Naive B cell (primary cell): ENCODE measurements at places on chromosomes 4 and X.

- no peak for DNase-seq
These were observed 407.3 kb downstream of the PCDH18 start for GRCh38 chr4:137125011-137125410.

DNA sequence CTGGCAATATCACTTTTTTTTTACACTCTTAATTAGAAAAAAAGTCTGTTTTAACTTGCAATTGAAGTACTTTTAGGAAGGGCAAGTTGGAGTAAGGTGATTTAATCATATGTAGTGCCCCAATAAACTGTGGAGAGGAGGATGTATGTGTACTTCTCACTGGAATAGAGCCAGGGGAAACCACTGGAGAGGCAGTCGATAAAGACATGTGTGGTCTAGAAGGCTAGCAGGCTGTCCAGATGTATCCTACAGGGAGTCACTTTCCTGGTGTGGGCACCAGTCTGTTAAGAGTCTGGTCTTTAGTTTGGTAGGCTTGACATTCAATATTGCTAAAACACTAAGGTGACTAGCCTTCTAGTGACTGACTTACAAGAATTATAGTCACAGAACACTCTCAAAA is 9.6 kb upstream of the SGMS2 start:
- DNase-seq: no peak

- no peak for DNase-seq
These were observed 19.2 kb upstream of the ATXN3L start for GRCh38 chrX:13338996-13339515.

DNA sequence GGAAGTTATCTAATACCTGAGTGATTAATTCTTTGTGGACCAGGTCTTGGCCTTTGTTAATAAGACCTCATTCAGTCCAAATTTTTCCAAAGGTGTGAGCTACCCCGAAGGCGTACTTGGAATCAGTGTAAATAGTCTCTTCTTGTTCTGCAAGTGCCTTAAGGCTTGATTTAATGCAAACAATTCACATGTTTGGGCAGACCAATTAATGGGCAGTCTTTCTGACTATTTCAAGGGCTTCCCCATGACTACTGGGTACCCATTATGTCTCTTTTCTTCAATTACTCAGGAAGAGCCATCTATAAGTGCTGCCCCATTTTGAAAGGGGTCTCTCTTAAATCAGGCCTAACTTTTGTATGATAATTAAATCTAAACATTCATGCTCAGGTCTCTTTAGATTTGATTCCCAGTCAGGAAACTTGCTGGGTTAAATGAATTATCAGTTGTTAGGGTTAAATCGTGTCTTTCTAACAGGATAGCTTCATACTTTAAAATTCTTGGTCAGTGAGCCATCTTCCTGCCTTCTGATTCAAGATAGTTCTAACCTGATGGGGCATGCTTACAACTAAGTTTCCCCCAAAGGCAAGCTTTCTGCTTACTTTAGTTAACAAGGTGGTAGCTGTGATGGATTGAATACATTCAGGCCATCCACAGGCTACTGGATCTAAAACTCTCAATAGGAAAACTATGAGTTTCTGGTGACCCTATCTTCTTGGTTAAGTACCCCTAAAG is 179.6 kb downstream of the CCNG2 start:
- no peak for DNase-seq

GRCh38 chrX:109632906-109633504 is 8.0 kb upstream of the KCNE5 start:
- no peak for DNase-seq

DNA sequence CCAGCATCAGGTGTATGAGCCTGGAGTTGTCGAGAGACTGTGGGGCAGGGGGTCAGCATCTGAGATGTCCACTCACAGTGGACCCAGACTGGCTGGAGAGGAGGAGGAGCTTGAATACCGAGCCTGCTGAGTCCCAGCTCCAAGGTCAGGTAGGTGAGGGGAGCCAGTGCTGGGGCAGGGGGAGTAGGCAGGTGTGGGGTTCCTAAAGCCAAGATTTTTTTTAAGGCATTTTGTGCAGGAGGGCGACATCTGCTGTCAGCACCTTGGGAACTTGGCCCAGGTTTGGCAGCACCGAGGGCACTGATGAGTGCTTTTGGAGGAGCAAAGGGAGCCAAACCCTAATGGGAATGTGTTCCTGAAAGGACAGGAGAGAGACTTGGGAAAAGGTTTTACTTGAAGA is 64.2 kb upstream of the MSANTD1 start:
- DNase-seq: no peak

- no peak for DNase-seq
These were observed 2.4 kb downstream of the MAB21L2 start for GRCh38 chr4:150584111-150584915.

GRCh38 chrX:130245441-130245840 is 23.3 kb downstream of the ZNF280C start:
- DNase-seq: no peak

DNA sequence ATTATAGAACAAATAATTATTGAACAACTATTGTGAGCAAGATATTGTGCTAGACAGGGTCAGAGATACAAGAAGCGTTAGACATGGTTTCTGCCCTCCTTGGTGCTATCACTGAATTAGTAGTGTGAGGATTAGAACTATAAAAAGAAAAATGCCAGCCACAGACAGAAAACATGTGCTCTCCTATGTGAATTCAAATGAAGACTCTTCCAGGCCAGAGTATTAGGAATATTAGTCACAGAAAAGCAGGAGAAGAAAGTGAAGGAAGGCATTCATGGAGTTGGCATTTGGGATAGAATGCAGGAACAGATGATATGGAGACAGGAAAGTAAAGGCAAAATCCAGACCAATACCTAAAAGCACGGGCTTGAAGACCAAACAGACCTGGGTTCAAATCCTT is 179.6 kb upstream of the TENM3 start:
- no peak for DNase-seq

- no peak for DNase-seq
These were observed 6.2 kb downstream of the HNRNPD start for GRCh38 chr4:82367438-82368097.

GRCh38 chr4:115229873-115230272 is 116.5 kb upstream of the NDST4 start:
- no peak for DNase-seq

- DNase-seq: no peak
These were observed 263.7 kb upstream of the ETNPPL start for GRCh38 chr4:109026588-109026987.

- DNase-seq: no peak
These were observed 44.9 kb downstream of the HAND2 start for GRCh38 chr4:173485164-173485563.

GRCh38 chr4:78074759-78075158 is 17.6 kb downstream of the FRAS1 start:
- DNase-seq: no peak

DNA sequence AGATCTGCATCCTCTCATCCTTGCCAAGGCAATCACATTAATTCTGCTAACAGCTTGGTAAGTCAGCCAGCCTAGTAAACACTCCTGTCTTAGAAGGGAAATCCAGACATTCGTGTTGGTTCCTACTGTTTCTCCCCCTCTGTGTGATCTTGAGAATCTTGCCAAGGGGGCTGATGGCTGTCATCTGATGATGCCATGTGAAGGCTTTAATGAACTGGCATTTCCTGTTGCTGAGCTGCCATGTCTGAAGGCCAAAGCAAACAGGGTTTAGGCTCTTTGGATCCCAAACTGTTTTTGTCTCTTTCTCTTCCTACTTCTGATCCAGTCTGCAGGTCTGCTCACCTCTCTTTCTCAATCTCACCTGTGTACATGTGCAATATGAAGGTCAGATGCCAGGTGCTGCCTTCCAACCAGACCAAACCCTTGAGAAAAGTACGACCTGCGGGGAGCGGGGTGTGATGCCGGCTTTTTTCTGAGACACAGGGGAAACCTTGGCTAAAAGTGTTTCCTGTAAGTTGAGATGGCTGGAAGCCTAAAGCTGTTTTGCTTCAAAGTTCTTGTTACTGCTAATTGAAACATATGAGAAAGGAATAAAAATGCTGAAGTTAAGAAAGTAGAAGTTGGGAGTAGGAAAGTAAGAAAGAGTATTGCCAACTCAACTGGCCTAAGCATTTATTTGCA is 532.9 kb downstream of the ANKRD50 start:
- no peak for DNase-seq

- no peak for DNase-seq
These were observed 1.5 kb downstream of the PRPS2 start for GRCh38 chrX:12792711-12793110.

DNA sequence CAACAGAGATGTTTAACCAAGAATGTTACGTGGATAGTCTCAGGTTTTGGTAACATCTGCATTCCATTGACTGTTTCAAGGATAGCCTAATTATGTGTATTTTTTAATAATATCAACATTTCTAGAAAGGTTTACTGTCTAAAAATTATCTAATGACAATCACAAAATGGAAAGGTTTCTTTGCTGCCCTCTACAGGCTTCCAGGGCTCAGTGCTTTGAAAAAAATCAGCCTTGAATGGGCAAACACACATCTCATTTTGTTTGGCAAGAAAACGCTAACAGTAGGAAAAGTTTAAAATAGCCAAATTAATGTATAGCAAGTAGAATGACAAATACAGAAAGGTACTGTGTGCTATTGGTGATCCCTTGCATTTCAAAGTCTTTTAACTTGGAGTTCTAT is 223.4 kb upstream of the PRPS2 start:
- DNase-seq: no peak

GRCh38 chr4:158314756-158315487 is 104.6 kb downstream of the TMEM144 start:
- DNase-seq: no peak

DNA sequence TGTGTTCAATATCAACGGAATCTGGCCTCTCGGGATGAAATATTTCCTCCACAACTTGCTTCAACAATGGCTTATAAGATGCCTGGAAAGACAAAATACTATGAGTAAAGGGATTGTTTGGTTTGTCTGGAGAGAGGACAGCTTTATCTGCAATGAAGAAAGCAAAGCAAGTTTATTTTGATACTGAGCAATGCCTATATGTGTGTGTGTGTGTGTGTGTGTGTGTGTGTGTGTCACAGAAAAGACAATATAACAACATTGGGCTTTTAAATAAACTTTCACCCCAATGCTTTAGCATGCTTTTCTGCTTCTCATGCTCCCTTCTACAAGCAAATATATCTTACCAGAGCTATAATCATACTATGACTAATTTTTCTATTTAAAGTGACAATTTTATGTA is 45.4 kb downstream of the RASL11B start:
- no peak for DNase-seq

DNA sequence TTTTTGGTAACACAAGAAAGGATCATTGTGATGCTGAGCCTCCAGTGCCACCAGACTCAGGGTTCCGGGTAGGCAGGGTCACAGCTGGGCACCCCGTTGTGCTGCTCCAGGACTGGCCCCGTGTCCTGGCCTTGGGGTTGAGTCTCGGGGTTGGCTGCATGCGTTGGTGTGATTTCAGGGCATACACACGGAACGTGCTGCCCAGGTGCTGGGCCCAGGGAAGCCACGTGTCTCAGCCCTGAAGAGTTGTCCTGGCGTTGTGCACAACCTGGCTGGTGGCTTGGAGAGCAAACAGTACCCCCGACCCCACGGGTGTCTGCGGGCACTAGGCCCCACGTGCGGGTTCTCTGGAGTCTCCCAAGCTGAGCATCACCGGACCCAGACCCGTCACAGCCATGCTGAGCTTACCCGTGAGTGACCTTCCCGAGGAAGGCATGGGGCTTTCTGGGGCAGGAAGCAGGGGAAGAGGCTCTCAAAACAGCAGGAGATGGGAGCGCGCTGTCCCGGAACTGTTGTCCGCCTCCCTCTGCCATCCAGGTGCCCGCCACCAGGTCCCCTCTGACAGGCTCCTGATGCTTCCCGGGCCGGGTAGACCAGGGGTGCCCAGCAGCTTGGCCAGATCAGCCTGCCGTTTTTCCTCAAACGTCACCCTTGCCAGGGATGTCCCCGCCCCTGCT is 66.1 kb upstream of the ENPP6 start:
- no peak for DNase-seq

DNA sequence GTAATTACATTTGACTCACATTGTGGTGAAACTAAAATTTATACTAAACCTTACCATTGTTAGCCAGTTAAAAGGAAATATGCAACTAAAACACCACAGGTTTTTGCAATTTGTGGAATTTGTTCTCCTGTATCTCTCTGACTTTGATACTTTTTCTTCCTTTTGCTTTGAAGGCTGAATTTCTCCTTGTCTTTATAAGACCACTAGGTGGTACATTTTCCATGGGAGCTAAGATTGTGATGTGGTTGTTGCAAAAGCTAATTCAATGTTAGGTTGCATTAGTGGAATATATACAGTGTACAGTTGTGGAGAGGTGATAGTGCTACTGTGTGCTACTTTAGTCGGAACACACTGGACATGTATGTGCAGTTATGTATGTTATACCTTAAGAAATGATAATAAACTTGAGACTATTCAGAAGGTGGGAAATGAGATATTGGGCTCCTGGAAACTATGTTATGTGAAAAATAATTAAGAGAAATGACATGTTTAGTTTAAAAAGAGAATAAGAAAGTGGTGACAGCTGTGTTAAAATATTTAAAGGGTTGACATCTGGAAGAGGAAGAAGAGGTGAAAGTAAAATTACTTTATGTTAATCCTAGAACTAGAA is 70.3 kb downstream of the ARL9 start:
- DNase-seq: no peak
